NCI-H460 (cell line): ENCODE measurements at places on chromosomes 12 and 14. TPM values are rescaled to one million over a fixed set of nuclear protein-coding genes. Genes with fewer than 3 reads are reported as not detected.

- DNase-seq, result no peak
These were observed 64.3 kb downstream of the FLRT2 start for GRCh38 chr14:85594217-85594616.

GRCh38 chr14:94946244-94946643 is 176.3 kb upstream of the GSC start:
- no peak for DNase-seq

DNA sequence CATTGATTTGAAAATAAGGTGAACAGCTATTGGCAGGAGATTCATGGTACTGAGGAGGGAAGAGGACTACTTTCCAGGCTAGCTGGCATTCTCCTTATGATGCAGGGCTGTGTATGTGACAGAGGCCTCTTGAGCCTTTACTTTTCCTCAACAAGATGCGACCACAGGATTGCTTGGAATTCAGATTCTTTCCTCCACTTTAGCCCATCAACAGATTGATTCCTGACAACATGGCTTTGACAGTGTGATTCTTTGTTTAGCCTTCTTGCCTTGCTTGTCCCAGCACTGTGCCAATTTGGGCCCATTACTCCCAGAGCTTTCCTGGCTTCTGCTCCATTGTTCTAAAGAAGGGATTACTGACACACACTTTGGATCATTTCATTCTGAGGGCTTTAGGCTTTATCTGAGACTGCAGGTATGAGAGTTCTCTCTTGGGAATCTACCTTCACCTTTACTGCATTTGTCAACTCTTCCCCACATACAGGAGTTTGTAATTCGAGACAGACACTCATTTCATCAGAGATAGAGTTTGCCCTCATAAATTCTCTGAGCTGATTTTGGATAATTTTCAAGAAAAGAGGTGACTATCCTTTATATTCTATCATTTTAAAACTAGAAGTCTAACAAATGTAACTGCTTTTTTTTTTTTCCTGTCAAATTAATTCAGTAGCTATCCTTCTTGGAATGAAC is 206.4 kb upstream of the GZMB start:
- no peak for DNase-seq

The DLK1 gene
- total RNA-seq, result not detected in 2 replicates

DNA sequence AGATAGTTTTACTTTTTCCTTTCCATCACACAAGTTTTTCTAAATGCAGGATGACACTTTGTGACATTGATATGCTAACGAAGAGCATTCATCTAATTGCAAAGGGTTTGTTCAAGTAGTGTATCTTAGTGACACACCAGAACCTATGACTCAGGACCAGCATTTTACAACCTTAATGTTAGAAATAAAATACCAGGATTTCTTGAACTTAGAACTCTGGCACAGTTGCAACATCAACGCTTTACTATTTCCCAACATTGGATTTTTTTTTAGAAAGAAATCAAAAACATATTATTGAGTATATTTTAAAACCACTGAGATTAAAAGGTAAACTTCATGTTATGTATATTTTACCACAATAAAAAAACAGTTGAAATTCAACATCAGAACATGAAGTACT is 17.9 kb upstream of the PLEKHG6 start:
- no peak for DNase-seq

- no peak for DNase-seq
These were observed 38.0 kb upstream of the FKBP4 start for GRCh38 chr12:2756756-2757155.

The PUS7L gene
- 16.5 and 23.4 TPM in 2 replicates for total RNA-seq

The JPH4 gene
- total RNA-seq, result not detected in 2 replicates

GRCh38 chr12:104126548-104126947 is 11.5 kb downstream of the NFYB start:
- no peak for DNase-seq

DNA sequence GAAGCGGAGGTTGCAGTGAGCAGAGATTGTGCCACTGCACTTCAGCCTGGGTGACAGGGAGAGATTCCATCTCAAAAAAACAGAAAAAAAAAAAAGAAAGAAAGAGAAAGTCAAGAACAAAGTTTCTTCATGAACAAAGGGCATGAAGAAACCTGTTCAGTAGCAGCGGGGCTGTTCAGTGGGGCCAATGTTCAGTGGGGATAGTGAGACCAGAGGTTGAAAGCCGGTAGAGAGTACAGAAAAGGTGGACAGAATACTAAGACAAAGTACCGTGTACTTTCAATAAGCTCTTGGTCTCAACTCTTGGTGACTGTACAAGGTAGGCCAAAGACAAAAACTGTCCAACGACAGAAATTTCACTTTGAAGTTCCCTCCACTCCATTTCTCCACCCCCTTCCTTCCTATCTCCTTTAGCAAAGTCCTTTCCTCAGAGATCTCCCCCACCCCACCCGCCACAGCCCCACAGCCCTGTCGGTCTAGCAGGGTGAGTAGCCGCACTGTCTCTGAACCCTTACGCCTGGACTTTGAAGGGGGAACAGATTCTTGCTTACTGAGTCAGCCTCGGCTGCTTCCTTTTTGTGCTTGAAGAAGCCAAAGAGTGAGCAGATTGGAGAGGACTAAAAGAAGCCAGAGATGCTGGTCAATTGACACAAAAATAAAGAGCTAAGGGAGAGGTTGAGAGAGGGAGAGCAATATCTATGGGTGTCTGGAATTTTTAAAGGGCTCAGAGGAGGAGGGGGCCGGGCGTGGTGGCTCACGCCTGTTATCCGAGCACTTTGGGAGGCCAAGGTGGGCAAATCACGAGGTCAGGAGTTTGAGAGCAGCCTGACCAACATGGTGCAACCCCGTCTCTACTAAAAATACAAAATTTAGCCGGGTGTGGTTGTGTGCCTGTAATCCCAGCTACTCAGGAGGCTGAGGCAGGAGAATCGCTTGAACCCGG is 44.2 kb upstream of the FOS start:
- no peak for DNase-seq

GRCh38 chr12:80714055-80714454 is 2.7 kb upstream of the MYF5 start:
- no peak for DNase-seq

The ABHD4 gene
- 39.3 and 39.7 TPM in 2 replicates for total RNA-seq

GRCh38 chr14:32079264-32079663 is 2.2 kb downstream of the ARHGAP5 start:
- no peak for DNase-seq

- DNase-seq, result no peak
These were observed 38.1 kb upstream of the GARIN2 start for GRCh38 chr14:67151082-67151666.

The NELL2 gene
- total RNA-seq, result 0.15 and 0.40 TPM in 2 replicates

- DNase-seq, result peak; percentile 56
These were observed 7.6 kb downstream of the ISCA2 start for GRCh38 chr14:74501135-74501614.

The PZP gene
- total RNA-seq, result not detected in 2 replicates

- no peak for DNase-seq
These were observed 55.8 kb downstream of the CCDC85C start for GRCh38 chr14:99548255-99548654.

GRCh38 chr14:55599250-55599879 is 19.4 kb downstream of the KTN1 start:
- DNase-seq, result peak; percentile 65
